Aorta (tissue), 5 donors: ENCODE measurements at places on chromosomes 7 and 10. TPM values are rescaled to one million over a fixed set of nuclear protein-coding genes. Genes with fewer than 3 reads are reported as not detected.

Gene SPDYE5
- polyA plus RNA-seq = not detected

Gene COG5
- 10.8 TPM for polyA plus RNA-seq

Gene ASIC3
- polyA plus RNA-seq = not detected

Gene CFTR
- polyA plus RNA-seq = 3.1 TPM

Gene MYH16
- not detected for polyA plus RNA-seq

Gene MTPN
- 63.0 TPM for polyA plus RNA-seq

Gene WEE2
- not detected for polyA plus RNA-seq

Gene ZNF804B
- polyA plus RNA-seq = not detected

Gene EPHB6
- 12.1 TPM for polyA plus RNA-seq

Gene GPR26
- not detected for polyA plus RNA-seq

Gene STEAP2
- 3.1 TPM for polyA plus RNA-seq

Gene ZNF117
- 0.50 TPM for polyA plus RNA-seq

Gene UPK3B
- 1.3 TPM for polyA plus RNA-seq

Gene HYAL4
- not detected for polyA plus RNA-seq
